ENCODE measurements at places on chromosomes 13 and 19. TPM values are rescaled to one million over a fixed set of nuclear protein-coding genes. Genes with fewer than 3 reads are reported as not detected.
A peak's percentile ranks its signal among the peaks of the same experiment; 100 is the strongest.

DNA sequence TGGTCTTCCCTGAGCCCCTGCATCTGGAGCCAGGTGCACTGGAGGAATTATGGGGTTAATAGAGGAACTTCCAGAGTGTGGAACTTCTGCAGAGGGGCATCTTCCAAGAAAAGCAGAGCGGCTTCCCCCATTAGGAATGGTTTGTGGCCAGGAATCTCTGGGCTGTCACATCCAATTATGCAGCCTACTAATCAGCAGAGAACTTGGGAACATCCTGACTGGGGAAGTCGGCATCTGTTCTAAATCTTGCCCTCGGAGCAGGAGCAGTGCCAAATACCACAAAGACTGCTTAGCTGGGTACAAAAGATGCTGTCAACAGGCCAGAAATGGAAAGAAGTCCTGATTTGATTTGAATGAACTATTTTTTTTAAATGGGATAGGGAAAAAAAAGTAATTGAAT, 435.1 kb downstream of the ZNF536 start:
- no peak for DNase-seq

DNA sequence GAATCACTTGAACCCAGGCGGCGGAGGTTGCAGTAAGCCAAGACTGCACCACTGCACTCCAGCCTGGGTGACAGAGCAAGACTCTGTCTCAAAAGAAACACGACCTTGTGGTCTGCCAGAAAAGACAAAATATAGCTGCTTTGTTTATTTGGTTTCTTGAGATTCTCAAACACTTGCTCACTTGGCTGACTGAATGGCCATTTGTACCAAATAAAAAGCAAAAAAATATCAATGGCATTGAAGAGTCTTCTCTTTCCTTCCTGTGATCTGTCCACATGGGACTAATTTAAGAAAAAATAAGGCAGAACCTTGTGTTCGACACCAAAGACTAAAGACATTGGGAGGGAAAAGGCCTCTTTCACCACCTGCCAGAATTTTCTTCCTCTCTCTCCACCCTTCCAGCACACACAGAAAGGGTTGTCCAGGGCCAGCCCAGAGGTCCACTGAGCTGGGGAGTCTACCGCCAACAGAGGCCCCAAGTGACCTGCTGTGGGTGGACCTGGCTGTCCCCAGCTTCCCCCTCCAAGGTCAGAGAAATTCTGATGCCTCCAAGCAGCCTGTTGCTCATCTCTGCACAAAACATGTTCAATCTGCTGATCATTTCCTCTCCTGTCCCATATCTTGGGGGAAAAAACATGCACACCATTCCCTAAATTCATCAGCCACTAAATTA, 5.9 kb downstream of the BRME1 start:
- DNase-seq: no peak

- no peak for DNase-seq
Measured at GRCh38 chr19:14472202-14472938, 2.8 kb downstream of the PTGER1 start.

- peak; percentile 36 for DNase-seq
Measured at GRCh38 chr19:10155839-10156238, 36.1 kb upstream of the EIF3G start.

DNA sequence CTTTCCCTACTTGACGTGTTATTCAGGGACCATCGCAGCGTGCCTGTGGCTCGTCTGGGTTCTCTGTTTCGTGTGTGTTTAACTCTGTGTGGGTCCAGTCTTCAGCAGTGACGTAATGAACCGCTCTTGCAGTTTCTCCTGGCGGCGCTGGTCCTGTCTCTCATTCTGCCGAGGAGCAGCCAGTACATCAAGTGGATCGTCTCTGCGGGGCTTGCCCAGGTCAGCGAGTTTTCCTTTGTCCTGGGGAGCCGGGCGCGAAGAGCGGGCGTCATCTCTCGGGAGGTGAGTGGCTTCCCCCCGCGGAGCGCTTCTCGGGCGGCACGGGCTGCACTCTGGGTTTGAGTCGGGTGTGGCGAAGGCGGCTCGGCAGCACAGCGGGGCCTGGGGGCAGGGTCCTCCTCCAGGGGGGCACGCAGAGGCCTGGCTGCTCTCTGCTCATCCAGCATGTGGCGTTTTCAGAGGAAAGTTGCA, 36.3 kb upstream of the TFDP1 start:
- no peak for DNase-seq

DNA sequence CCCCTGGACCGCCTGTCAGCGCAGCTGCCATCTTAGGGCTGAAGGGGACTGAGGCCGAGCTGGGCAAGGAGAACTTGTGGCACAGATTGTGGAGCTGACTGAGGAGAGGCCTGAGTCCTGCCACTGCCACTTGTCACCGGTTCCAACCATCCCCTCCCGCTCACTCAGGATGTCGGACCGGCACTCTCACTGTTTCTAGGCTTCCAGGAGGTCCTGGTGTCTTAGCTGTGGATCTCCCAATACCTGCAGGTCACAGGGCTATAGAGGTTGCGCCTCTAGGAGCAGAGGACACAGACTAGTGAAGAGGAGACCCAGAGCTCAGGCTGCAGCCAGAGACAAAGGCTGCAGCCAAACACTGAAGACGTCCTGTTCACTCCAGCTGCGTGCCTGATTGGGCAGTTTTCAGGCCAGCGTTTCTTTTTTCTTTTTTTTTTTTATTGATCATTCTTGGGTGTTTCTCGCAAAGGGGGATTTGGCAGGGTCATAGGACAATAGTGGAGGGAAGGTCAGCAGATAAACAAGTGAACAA, 15.3 kb upstream of the ZNF486 start:
- no peak for DNase-seq

DNA sequence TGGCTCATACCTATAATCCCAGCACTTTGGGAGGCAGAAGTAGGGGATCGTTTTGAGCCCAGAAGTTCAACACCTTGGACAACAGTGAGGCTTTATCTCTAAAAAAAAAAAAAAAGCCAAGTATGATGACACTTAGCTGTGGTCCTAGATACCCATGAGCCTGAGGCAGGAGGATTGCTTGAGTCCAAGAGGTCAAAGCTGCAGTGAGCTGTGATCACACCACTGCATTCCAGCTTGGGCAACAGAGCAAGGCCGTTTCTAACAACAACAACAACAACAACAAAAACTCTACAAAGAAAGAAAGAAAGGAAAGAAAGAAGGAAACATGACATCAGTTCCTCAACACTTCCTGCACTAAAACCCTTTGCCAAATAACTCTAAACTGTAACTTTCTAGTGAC, 265.1 kb upstream of the DACH1 start:
- no peak for DNase-seq

DNA sequence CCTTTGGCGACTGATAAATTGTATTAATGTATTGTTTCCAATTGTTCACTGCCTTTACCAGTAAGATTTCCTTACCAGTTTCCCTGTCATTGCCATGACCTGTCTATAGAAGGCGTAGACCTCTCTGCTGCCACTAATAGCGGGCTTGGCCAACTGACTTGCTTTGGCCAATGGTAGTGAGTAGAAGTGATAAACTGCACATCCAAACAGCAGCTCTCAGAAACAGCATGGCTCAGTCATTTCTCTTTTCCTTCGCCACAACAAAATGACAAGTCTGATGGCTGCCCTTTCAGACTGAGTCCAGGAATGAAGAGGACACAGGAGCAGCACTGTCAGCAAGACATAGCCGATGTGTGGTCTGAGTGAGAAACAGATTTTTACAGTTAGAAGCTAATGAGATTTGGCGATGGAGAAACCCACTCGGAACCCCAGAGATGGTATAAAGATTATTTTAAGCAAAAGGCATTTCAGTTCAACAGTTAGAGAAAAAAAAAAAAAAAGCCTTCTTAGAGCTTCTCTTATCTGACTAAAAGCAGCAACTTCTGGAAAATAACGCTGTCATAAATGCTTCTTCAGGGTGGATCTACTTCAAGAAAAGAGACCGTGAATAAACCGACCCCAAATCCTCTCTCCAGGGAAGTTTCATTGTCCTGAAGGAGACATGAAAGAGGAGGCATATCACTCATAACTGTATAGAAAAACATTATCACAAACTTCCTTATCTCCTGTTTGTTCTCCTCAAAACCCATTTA, 42.0 kb upstream of the TM9SF2 start:
- DNase-seq: no peak

GRCh38 chr13:68160466-68160865, 930.3 kb upstream of the PCDH9 start:
- DNase-seq: no peak

DNA sequence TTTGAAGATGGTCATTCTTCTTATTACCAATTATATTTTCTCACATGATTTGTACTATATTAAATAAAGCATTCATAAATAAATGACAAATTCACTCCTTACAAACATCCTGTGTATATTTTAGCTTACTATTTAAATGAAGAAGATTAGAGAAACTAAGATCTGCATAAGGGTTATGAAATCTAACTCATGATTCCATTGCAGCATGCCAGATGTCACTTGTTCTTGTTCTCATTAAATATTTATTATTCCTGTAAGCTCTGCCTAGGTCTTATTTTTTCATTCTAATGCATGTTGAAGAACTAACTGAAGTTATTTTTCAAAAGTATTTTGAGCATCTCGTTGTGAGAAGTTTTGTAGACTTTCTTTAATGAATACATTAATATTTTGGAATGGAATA, 18.3 kb downstream of the NUP58 start:
- no peak for DNase-seq

DNA sequence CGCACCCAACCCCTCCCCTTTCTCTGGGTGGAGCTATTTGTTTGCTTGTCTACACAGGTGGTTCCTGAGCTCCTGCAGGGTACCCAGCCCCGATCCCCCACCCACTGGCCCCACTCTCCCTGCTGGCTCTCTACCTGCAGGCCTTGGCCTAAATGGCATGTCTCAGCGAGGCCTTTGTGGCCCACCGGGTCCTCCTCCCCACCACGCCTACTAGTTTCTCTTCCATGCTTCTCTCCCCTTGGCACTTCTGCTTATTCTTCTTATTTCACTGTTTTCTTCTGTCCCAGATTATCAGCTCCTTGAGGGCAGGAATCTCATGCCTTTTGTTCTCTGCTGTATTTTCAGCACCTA, 57.4 kb upstream of the ZNF536 start:
- DNase-seq: no peak

- no peak for DNase-seq
Measured at GRCh38 chr13:20711301-20712044, 8.0 kb downstream of the IL17D start.

- DNase-seq: peak; percentile 4
Measured at GRCh38 chr13:102003848-102004570, 397.8 kb downstream of the FGF14 start.

DNA sequence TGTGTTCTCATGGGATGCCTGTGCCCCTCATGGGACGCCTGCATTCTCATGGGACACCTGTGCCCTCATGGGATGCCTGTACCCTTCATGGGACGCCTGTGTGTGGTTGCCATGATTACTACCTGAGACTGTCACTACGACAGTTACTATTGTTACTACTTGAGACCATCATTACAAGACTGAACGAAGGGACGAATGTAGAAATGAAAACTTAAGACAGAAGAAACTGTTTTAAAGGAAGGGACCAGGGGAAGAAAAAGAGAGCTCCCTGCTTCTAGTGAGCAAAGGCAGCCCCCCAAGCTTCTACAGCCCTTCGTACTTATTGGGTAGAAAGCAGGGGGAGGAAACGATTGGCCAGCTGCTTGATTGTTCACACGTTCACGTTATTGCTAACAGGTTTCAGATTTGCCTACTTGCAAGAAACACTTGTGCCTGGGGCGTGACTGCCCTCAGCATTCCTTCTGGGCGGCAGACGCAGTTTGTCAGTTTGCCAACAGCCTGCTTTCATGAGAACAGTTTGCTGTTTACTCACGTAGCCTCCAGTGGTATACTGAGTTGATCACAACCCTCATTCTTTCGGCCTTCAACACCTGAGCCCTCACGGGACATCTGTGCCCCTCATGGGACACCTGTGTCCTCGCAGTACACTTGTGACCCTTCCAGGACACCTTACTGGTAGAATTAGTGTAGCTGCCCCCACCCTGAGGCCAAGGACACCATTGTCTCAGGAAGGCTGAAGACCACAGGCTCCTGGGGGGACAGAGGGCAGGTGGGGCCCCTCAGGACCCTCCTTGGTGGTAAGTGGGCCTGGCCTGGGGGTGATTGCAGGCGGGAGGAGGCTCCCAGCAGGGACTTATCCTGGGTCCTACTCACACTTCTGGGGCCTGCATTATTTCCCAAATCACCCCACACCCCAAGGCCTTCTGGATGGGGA, 2.5 kb upstream of the S1PR4 start:
- DNase-seq: peak; percentile 94

- DNase-seq: no peak
Measured at GRCh38 chr19:7115721-7116120, 46.2 kb downstream of the ZNF557 start.

DNA sequence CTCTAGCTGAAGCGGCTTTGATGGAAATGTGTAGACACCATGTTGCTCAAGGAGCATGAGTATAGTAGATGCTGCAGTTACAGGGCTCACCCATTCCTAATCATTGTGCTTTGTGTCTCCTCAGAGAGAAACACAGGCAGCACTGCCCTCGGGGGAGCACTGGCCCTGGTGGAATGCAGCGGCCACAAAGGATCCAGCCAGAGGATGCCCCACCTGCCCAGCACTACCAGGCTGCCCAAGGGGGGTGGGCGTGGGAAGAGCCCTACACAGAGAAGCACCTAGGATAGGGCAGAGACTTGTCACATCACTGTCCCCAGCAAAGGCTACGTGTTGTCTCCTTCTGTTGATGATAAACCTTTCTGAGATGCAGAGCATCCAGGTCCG, 9.0 kb downstream of the TUBA3C start:
- DNase-seq: no peak

Gene NALCN
- total RNA-seq: 0.26 TPM

Gene OR7A5
- not detected for total RNA-seq

Gene SOX21
- 1.1 TPM for total RNA-seq

Gene WDR87
- total RNA-seq: not detected
